Fibroblast of skin of right biceps (primary cell): ENCODE measurements at places on chromosomes 1 and 21.

GRCh38 chr1:235329139-235329902 lies 951 bp downstream of the GGPS1 start:
- DNase-seq: peak; percentile 39

- DNase-seq: peak; percentile 48
Observed at GRCh38 chr1:96374076-96374762, 347.4 kb upstream of the PTBP2 start.

GRCh38 chr1:172944931-172945330 lies 105.8 kb downstream of the TNFSF18 start:
- no peak for DNase-seq

DNA sequence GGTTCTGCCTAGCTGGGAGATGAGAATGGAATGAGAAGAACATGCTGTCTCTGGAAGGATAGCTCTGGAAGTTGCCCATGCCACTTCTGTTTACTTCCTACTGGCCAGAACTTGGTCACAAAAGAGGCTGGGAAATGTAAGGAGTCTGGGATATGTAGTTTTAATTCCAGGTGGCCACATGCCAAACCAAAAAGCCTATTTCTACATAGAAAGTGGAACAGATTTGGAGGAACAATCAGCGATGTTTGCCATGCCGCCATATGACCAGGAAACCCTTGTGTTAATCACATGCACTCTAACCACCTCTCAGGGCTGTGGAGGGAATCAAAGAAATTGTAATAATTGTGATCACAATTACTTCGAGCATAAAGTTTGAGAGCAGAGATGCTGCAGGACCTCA lies 10.0 kb upstream of the OLIG2 start:
- DNase-seq: no peak

- DNase-seq: no peak
Observed at GRCh38 chr1:115838431-115839028, 2.4 kb downstream of the NHLH2 start.

- no peak for DNase-seq
Observed at GRCh38 chr1:225842788-225843425, 33.0 kb downstream of the EPHX1 start.

- no peak for DNase-seq
Observed at GRCh38 chr1:195141294-195141693, 1466.9 kb downstream of the KCNT2 start.

DNA sequence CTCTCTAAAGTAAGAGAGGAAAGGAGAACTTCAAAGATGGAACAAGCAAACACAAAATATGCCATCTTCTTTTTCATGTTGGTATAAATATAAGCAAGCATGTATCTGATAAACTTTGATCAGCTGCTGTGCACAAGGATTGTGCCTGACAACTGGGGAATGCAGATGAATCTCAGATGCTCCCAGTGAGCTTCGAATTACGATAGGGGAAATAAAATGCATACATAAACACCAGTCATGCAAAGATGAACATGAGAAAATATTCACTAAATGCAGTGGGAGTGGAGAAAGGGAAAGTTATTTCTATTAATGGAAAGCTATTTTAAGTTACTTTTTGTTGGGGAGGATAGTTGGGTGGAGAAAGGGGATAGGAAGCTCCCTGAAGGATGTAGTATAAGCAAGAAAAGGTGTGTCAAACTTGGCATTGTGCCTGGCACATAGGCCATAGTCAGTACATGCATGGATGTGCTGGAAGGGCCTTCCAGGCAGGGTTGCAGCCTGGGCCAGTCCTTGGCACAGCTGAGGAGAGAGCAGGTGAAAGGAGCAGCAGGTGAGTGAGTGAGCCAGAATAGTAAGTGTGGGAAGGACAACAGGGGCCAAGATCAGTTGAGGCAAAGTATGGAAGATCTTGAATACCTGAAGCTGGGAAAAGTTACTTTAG lies 57.8 kb upstream of the PGD start:
- DNase-seq: no peak

DNA sequence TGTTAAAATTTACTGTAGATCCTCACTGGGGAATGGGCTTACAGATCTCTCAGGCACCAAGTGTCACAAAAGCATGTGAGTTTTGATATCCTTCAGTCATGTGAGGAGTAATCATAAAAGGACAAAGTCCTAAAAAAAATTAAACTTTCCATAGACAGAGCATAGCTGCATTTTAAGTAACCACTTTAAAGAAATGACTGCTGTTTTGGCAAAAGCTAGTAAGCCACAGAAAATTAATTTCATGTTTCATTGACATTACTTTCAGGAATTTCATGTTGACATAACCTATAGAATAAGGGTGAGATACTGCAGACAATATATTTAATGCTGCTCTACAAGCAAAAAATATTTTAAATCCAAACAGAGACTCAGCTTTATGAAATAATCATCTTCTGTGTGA lies 156.3 kb downstream of the LYPLAL1 start:
- peak; percentile 63 for DNase-seq

GRCh38 chr1:219434285-219434922 lies 178.5 kb downstream of the ZC3H11B start:
- no peak for DNase-seq

DNA sequence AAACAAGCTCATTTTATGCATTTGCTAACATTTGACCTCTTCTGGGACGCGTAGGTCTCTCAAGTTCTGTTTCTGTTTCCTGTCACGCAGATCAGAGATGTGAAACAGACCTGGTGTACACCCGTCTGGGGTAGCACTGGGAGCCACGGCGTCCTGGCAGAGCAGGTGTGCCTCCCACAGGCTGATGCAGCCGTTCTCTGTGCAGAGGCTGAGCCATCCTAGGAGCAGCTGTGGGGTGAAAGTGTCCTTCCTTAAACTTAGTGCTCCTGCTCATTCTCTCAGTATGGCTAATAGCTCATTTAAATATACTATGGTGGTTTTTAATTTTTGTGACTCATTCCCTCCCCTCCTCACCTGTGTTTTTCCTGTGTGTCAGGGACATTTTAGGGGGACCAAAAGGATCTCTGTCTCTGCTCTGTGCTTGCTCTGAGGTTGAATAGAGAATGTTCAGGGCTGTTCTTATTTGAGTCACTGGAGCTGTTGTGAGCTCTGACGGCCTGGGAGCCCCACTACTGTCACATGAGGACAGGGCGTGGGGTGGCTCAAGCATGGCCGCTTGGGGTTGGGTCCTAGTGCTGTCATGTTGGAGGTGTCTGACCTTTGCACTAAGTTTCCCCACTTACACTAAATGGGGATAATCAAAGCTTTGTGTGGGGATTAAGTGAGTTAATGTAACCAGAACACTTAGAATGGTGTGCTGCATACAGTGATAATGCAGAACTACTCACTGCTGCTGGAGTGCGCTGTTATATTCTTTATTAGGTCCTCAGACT lies 43.0 kb downstream of the GALNT2 start:
- no peak for DNase-seq
